Stimulated activated CD8-positive, alpha-beta memory T cell treated with anti-CD3 and anti-CD28 coated beads, Interleukin-15, amount 100 ng/mL, for 24 hours (primary cell): ENCODE measurements at places on chromosomes 12 and 14.

GRCh38 chr12:89307474-89308253 lies 44.6 kb downstream of the DUSP6 start:
- no peak for DNase-seq

GRCh38 chr12:57797933-57798332 lies 15.3 kb downstream of the TSFM start:
- DNase-seq: no peak

- DNase-seq: no peak
Measured at GRCh38 chr12:10966314-10966713, 20.4 kb downstream of the TAS2R50 start.

DNA sequence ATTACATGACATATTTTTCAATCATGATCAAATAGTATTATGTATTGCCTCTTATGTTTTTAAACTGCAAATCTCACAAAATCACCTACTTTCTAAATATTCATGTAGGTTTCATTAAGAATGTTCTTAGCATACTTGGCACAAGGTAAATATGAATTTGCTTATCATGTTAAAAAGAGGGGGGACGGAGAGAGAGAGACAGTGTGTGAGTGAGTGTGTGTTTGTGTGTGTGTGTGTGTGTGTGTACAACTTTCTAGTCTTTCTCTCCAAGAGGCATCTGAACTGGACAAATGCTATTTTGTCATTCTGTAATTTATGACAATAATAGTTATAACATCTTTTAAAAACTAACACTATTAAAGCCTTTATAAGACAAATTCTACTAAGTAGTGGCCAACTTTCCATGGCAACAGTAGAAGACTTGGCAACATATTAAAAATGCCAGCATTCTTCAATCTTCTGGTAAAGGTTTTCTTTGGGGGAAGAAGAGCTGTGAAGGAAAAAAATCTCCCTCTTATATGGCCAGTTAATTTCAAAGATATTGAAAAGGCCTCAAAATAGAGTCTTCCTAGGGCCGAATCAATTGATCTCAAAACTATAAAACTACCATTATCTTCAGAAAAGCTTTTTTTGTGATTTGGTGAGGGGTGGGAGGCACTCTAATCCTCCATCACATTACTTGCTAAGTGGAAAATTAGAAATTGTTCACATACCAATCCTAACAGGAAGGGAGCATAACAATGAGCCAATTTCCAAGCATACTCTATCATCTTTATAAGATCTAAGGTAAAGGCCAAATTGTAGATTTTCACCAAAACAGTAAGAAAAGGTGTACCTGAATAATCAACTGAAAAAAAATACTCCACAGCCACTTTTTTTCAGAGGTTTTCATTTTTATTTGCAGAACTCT lies 28.2 kb downstream of the CDK17 start:
- DNase-seq: no peak

GRCh38 chr12:32964981-32965585 lies 68.5 kb upstream of the PKP2 start:
- DNase-seq: no peak

DNA sequence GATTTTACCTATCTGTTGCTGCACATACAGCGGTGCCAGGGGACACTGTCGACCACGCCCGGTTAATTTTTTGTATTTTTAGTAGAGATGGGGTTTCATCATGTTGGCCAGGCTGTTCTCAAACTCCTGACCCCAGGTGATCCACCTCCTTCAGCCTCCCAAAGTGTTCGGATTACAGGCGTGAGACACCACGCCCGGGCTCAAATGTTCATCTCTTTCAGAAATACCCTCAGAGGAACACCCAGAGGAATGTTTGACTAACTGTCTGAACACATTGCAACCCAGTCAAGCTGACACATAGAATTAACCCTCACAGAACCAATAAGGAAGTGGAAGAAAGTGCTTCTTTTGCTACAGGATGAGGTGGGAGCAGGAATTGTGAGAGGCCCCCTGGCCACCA lies 15.0 kb upstream of the ETFBKMT start:
- no peak for DNase-seq
